ENCODE measurements at places on chromosomes 1 and 21.

DNA sequence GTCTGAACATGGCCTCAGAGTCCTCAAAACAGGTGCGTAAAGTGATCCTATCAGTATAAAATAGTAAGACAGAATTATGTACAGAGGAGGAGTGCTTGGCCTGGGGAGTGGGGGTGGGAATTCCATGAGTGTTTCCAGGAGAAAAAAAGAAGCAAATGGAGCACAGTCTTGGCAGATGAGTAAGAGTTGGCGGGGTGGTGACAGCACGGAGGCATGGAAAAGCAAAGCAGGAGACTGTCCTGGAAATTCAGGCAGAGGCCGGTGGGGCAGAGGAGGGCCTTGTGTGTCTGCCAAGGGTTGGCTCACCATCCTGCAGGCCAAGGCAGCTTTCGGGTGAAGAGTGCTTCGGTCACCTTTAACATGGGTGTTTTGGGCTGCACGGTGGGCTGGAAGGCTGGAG lies 63.4 kb downstream of the OPTC start:
- no peak for DNase-seq

GRCh38 chr21:36518883-36519492 lies 39.1 kb upstream of the CLDN14 start:
- DNase-seq, result no peak

GRCh38 chr1:210332719-210333398 lies 4.2 kb downstream of the HHAT start:
- no peak for DNase-seq

DNA sequence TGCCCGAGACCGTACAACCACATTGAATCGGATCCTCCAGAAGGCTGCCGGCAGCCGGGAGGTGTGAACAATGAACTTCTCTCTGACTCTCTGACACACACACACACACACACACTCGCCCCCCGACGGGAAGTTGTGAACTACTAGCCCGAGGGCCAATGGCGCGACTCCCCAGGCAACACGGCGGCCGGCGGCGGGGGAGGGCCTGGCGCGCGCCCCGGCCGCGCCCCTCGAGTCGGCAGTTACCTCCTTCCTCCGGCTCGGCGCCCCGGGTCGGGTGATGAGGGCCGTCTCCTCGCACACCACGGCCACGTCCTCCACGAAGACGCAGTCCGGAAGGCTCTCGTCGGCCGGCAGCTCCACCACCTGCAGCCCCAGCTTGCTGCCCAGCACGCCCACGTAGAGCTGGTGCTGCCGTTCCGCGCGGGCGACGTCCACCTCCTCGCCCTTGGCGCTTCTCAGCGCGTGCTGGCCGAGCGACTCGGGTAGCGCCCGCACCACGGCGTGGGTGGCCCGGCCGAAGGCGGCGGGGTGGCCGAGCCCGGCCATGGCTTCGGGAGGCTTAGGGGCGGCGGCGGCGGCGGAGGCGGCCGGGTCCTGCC lies 361 bp downstream of the DDAH1 start:
- no peak for DNase-seq

GRCh38 chr1:161274874-161275273 lies 16.3 kb downstream of the PCP4L1 start:
- no peak for DNase-seq

GRCh38 chr1:48691429-48692001 lies 85.2 kb downstream of the BEND5 start:
- no peak for DNase-seq

- DNase-seq, result no peak
These were observed 110.5 kb upstream of the UBE2U start for GRCh38 chr1:64092851-64093371.

DNA sequence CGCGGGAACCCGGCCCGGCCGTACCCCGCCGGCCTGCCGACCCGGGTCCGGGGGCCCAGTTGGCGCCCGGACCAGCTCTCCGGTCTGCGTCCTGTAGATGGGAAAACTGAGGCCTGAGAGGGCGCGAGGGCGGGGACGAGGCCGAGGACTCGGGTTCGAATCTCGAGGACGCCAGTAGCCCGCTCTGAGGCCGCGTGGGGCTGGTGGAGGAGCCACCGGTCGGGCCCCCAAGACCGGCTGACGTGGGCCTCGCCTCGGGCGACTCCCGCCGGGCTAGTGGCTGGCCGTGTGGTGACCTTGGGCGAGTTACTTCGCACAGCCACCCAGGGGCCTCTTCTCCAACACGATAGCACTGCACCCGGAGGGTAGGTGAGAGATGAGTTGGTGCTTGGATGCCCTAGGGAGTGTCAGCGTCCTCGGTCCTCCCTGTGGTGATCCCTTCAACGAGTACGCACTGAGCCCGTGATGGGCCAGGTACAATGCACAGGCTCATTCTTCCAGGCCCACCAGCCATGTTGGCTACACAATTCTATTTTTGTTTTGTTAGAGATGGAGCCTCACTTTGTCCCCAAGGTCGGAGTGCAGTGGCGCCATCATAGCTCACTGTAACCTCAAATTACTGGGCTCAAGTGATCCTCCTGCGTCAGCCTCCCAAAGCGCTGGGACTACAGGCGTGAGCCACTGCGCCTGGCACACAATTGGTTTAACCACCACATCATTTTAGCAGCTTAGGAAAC lies 404 bp upstream of the SCMH1 start:
- no peak for DNase-seq

DNA sequence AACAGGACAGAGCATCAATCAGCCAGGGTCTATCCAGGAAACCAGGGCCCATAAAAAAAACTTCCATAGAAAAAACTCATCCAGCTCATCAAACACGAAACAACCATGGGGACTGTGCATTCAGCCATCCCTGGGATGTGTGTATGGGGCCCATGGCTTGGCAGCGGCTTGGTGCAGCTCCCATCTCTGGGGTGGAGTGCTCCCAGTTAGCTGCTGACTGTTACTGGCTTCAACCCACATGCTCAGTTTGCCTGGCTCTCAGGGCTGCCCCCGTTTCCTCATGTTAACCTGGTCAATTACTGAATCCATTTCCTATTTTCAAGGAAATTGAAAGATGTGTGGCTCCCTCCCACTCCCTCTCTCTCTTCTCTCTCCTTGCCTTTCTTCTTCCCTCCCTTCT lies 37.3 kb upstream of the STUM start:
- no peak for DNase-seq

GRCh38 chr1:207069061-207069460 lies 16.0 kb downstream of the PFKFB2 start:
- DNase-seq, result no peak

- DNase-seq, result no peak
These were observed 95.9 kb downstream of the XCL2 start for GRCh38 chr1:168447871-168448270.

- no peak for DNase-seq
These were observed 1111.7 kb upstream of the B3GALT2 start for GRCh38 chr1:194298007-194298598.

- DNase-seq, result no peak
These were observed 77.6 kb upstream of the DNAH14 start for GRCh38 chr1:224851848-224852261.

GRCh38 chr1:44545961-44546360 lies 128.3 kb downstream of the TMEM53 start:
- DNase-seq, result no peak

DNA sequence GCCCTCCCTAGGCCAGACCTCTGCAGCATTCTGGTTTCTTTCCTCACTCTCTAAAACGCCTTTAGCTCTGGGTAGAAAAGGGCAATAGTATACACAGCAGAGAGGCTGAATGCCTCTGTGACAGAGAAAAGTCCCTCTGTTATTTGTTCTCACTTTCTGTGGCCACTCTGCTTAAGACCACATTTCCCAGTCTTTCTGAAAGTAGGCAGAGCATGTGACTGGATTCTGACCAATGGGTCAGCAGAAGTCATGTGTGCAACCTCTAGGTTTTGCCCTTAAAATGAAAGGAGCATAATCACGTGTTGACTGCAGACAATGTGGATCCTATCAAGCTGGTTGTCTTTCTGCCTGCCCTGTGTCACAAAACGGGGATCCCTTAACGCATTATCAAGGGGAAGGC lies 79.7 kb upstream of the MARK1 start:
- no peak for DNase-seq

DNA sequence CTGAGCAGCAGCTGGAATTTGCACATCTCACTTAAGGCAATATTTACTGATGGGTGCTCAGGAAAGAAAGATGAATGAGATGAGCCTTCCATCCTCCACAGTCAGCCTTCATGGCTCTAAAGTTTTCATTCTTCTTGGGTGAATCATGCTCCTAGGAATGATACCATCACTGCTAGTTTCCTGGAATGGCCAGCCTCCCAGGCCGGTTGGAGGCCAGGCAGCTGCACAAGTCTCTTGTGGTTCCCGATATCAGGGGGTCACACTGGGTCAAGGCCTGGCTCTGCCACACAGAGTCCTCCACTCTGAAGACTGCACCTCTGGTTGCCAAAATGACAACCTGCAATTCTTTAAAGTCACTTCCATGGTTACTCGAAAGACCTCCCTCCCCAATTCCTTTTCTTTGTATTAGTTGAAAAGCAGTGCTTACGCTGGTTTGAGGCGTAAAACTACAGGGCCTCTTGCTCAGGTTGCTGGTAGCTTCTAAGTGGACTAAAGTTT lies 46.2 kb upstream of the PALMD start:
- DNase-seq, result no peak

GRCh38 chr1:205598841-205599668 lies 32.8 kb downstream of the ELK4 start:
- peak; percentile 92 for DNase-seq

- DNase-seq, result no peak
These were observed 9.2 kb downstream of the C1orf159 start for GRCh38 chr1:1106510-1107221.

DNA sequence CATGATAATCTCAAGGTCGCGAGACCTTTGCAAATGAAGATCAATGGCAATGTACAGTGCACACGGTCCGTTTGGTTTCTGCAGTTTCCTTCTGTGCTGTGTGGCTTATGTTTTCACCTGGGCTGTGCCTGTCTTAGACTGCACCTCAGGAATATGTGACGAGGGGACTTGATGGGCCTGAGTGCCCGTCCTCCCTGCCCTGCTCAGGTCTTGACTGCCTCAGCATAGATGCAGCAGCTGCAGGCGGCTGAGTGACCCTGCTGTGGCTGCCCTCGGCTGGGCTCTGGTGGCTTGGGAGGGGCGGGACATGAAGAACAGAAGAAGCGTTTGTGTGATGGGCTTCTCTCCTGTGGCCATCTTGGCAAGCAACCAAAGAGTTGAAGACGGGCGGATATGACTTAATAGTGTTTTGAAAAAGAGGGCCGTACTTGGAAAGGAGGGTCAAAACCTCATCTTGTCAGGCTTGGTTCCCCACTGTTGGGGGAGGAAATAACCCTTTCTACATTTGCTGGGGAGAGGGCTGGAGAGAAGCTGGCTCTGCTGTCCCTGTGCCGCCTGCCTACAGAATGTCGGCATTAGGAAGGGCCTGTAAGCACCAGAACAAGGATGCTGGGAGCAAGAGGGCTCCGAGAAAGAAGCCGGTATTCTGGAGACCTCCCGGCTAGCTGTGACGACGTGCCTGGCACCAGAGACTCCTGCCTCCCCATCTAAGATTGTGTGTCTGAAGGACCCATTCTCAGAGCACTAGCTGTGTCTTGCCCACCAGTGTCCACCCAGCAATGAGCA lies 7.1 kb downstream of the MYBPHL start:
- no peak for DNase-seq

DNA sequence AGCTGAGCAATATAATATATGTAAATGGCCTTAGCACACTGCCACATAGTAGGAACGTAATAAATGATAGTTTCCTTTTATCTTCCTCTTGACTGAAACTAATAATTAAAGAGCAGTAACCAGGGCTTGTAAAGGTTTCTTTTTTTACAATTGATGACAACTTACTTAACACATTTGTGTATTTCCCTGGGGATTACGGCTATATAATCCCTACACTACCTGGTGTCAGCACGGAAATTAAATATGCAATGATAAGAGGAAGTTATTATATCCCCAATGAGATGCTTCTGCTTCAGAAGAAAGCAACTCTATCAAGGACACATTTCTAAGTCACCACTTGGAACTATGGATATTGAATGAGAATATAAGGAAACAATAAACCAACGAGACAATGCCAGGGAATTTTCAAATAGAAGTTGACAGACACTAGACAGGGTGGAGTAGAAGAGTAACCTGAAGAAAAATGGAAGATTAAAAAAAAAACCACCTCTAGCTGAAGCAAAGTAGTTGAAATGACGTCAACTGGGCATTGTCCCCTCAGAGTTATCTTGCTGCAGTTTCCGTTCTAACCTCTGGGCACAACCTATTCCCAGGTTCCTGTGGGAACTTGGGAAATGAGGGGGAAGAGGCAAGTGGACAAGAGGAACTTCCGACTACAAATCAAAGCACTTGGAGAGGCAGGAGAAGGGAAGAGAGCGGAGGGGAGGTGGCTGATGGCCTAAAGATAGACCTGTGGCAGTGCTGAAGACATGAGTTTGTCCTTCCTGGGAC lies 66.5 kb downstream of the PLPP3 start:
- no peak for DNase-seq

GRCh38 chr1:12087797-12088314 lies 24.8 kb downstream of the TNFRSF8 start:
- DNase-seq, result no peak

GRCh38 chr1:168135116-168135920 lies 1.4 kb downstream of the GPR161 start:
- peak; percentile 70 for DNase-seq

DNA sequence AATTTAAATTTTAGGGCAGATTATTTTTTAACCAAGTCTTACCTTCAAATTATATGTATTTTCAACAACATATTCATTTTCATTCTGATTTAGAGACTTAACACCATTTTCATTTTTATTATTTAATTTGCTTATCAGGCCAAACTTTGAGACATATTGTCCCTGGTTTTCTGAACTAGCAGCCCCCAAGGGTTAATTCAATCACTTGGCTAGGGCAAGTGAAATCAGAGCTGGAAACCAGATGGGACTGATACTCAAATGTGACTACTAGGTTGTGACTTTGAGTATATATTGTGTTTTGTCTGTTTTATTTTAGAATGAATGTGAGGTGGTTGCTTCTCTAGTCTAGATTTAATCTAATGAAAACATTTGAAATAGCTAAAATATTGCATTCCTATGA lies 198.9 kb upstream of the PTGFR start:
- DNase-seq, result no peak
